Caco-2 (cell line): ENCODE measurements at places on chromosomes 6 and 20.

DNA sequence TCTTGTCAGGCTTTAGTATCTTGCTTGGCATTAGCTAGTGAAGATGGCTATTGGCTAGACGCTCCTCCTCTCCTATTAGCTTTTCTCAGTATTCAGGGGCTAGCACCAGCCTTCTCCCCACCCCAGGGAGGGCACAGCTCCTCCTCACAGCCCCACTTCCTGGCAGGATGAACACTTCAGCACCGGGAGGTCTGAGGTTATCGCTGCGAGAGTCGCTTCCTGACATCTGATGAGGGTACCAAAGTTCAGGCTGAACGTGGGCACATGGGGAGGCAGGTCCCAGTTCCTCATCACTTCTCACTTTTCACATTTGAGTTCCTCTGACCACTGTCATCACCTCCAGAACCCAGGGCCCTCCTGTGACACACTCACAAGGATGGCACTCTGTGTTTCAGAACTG lies 66.6 kb downstream of the LAMA4 start:
- no peak for DNase-seq

DNA sequence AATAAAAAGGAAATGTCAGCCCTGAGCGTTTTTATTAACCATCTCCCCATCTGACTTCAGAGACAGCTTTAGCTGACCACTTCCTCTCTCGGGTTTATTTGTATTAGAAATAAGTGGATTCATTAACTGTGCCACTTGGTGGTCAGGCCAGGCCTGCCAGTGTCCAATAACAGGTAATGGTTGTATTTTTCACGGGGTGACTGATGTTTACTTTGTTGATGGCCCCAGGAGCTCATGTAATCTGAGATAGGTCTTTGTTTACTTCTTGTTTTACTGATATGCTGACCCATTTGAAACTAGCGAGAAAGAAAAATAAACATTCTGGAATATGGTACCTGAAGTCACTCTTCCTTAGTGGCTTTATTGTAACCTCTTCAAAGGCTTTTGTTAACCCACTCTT lies 504.3 kb upstream of the SLC35B3 start:
- DNase-seq: no peak

- DNase-seq: no peak
Observed at GRCh38 chr6:137894779-137895385, 27.8 kb downstream of the TNFAIP3 start.

DNA sequence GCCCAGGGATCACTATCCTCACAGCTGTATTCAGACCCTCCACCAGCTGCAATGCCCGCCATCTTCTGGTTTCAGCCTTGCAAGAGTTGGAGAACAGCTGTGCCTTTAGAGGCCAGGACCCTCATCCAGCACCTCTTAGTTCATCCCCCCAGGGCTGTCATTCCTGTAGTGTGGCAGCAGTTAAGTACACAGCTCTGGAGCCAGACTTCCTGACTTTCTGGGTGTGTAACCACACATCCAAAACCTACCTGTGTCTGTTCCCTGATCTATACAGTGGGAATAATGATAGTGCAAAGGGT lies 452 bp upstream of the TREM2 start:
- no peak for DNase-seq

GRCh38 chr20:4512891-4513550 lies 208.7 kb upstream of the PRND start:
- peak; percentile 22 for DNase-seq

- no peak for DNase-seq
Observed at GRCh38 chr20:48944663-48945297, 23.3 kb downstream of the ARFGEF2 start.

- no peak for DNase-seq
Observed at GRCh38 chr6:54595844-54596243, 250.7 kb upstream of the FAM83B start.

GRCh38 chr6:144148886-144149285 lies 1.4 kb upstream of the STX11 start:
- no peak for DNase-seq

- DNase-seq: no peak
Observed at GRCh38 chr6:35223396-35223795, 9.6 kb downstream of the SCUBE3 start.

- peak; percentile 81 for DNase-seq
Observed at GRCh38 chr6:96520171-96521115, 1.2 kb upstream of the UFL1 start.

DNA sequence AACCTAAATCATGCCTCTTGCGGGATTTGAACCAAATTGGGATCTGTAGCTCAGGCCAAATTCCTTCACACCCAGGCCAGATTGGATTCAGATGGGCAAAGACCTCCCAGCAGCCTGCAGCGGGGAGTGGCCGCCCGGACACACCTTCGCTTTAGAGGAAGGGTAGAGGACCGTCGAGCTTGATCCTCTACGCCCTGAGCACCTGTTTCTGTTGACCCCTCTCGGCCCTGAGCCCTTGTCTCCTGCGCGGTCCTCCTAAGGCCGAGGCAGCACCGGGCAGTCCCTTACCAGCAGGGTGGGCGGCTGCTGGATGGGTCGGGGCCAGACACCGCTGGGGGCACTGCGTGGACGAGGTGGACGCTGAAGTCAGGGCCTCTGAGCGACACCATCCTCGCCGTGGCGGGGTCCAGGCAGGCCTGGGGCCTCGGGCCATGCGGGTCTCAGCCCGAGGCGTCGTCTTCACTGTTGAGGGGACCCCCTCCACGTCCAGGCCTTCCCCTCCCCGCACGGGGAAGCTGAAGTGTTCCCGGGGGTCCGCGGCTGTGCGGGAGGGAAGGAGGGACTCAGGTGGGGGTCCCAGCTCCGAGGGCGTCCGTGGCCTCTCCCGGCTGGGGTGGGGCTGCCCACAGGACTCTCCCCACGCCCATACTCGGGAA lies 114.8 kb downstream of the SMOC2 start:
- no peak for DNase-seq

- peak; percentile 54 for DNase-seq
Observed at GRCh38 chr6:144266091-144266649, 19.0 kb upstream of the UTRN start.

DNA sequence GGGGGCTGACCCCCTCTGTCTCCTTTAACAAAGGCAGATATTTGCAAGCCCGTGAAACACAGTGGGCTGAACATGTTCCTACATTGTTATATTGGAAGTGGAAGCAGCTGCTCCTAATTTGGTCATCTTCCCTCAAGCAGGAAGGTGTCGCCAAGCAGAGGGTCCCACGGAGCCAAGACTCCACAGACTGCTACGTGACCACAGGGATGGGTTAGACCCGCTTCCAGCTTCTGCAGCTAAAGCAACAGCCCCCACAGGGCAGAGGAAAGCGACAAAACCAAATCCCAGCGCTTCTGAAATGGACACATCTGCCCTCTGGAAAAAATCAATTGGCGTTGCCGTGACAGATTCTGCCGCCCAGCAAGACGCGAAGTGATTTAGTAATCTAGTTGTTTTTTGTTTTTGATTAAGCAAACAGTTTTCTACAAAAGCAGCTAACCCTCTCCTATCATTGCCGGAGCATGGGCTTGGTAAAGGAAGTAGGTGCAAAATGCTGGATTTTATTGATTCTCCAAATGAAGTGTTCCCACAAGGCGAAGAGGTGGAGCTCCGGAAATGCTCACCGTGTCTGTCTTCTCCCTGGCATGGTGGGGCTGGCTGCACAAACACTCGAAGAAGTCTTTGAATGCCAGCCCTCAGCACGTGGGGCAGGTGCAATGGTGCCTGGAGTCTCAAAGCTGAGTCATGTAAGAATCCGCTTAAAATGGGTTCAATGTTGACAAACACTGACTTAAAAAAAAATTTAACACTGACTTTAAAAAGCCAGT lies 79.4 kb upstream of the FRMD1 start:
- DNase-seq: no peak

DNA sequence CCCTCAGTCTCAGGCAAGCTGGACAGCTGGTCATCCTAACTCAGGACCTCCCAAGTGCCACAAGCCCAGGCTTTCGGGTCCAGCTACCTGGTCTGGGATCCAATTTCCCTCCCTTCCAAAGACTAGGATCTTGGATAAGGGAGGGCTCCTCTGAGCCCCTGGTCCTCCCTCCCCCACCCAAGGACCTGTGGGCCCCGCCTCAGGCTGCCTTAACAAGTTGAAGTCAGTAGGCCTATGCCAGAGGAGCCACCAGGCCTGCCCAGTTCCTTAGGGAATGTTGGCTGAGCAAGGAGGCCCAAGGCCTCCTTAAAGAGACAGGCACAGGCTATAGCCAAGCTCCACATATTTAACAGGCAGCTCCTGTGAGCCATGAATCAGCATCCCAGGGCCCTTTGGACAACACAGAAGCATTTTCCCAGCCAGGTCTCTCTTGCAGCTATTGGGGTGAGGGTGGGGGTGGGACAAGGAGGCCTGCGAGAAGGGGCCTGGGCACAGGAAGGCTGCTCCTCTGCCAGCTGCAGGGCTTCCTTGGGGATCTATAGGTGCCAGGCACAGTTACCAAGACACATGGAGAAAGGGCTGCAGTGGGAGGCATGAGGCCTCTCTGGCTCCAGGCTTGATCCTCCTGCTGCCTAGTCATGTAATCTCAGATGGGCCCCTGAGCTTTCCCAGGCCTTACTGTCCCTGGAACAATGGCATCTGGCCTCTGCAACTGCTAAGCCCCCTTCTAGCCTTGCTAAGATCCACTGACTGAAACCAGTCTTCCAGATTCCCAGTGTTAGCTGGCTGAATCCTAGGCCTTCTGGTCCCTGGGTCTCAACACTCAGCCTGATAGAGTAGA lies 27.4 kb upstream of the NOL4L start:
- DNase-seq: peak; percentile 42

DNA sequence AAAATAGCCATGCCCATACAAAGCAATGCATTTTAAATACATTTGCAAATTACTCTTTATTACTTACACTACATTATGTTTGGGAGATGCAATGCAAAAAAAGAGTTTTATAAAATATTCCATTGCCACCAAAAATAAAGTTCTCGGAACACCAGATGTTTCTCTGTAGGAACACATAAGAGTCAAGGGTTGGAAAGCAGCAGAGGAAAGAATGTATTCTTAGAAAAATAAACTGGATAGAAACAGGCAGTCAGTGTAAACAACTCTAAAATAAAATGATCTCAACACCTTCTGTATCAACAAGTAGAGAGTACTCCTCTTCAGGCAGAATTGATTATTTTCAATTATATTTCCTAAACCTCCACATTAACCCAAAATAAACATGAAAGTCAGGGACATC lies 28.1 kb downstream of the KIF13A start:
- no peak for DNase-seq

- no peak for DNase-seq
Observed at GRCh38 chr6:159718634-159719033, 8.7 kb upstream of the WTAP start.

- DNase-seq: no peak
Observed at GRCh38 chr20:57573242-57573641, 12.3 kb downstream of the PCK1 start.

- DNase-seq: peak; percentile 35
Observed at GRCh38 chr6:138517635-138518034, 18.3 kb upstream of the NHSL1 start.

GRCh38 chr6:40779409-40779808 lies 192.2 kb upstream of the LRFN2 start:
- DNase-seq: no peak

DNA sequence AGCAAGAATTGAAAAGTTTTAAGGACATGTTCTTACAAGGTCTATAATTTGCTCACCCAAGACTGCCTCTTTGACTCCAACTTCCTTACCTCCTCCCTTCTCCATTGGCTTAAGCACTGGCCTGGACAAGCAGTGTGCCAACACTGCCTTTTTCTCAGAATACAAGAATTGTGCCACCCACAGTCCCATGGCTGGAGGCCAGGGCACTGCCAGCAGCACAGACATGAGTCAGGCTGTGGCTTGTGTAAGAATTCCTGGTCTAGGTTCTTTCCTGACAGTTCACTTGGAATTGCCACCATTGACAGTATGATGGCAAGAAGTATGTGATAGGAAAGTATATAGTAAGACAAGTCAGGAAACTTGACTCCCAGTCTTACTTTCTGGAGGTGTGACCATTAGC lies 202.7 kb upstream of the MARCKS start:
- DNase-seq: no peak

GRCh38 chr6:36998723-36999038 lies 6.8 kb upstream of the FGD2 start:
- DNase-seq: no peak

GRCh38 chr6:137727216-137727765 lies 139.8 kb upstream of the TNFAIP3 start:
- DNase-seq: no peak

DNA sequence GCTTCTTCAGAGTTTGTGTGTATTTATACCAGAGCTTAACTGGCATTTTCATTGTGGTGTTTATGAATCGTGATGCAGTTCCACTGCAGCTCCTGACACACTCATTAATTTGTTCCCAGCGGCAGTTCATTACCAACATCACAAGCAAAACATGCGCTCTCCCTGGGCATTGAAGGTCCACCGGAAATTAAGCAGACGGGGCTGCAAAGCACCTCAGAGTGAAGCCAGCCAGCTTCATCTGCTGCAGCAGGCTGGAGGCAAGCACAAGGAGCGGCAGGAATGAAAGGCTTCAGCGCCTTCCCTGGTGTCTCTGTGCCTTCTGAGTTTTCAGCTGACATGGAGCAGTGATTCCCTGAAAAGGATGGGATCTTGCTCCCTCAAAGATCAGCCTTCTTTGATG lies 246.0 kb upstream of the SPTLC3 start:
- DNase-seq: no peak

DNA sequence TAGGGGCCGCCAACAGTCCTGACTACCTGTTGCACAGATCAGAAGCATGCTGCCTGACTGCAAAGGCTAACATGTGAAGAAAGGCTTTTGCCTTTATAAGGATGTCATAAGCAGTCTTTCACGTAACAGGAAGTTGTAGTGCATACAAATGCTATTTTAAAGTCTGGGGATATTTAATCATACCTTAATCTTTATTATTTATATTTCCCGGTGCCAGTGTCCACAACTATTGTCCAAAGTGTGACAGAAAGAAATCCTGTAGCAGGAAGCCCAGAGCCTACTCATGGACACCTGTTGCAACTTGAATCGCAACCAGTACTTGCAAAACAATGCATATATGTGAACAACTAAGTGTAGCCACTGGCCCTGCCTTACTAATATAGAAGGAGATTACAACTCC lies 235.8 kb downstream of the ALDH8A1 start:
- DNase-seq: no peak

- DNase-seq: no peak
Observed at GRCh38 chr6:19041906-19042305, 654.8 kb downstream of the RNF144B start.

DNA sequence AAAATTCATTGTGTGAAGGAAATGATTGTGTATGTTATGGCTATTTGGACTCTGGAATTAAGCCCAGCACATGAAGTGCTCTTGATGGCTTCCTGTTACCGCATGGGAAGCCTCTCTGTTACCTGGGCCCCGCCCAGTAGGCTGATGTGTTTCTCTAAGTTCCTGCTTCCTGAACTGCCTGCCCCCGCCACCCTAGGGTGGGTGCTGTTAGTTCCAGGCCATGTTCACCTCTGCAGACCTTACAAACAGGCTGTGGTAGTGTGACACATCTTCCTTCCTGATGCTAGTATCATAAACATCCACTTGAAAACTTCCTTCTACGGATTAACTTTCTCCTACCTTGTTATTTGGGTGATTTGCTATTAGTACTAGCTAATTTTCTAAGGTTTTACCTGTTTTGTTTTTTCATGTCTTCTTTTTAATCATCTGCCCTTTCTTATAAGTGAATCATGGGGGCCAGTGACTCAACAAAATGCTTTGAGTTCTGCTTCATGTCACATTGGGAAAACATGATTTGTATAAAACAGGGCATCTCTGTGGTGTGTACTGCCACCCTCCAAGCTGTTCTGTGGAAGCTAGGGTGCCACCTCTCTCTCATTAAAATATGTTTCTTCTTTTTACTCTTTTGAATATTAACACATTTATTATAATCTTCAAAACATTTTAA lies 40.6 kb downstream of the SH3BGRL2 start:
- DNase-seq: peak; percentile 54
